ENCODE measurements at places on chromosomes 3 and 15.

DNA sequence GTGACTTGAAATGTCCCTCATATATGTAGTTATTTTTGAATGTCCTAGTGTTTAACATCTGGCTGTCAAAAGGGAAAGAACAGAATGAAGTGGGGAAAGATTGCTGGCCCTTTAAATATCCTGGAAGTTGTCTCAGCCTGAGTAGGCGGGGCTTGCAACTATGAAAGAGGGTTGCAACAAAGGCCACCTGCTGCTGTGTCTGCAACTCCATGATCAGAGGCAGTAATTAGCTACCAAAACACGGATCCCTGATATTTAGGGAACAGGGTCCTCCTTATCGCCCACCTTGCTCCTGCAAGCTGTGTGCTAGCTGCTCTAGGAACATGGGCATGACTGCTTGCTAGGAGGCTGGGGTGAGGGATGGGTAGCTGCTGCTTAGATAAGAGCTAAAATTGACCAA is 100.2 kb upstream of the CFAP20DC start:
- no peak for DNase-seq

DNA sequence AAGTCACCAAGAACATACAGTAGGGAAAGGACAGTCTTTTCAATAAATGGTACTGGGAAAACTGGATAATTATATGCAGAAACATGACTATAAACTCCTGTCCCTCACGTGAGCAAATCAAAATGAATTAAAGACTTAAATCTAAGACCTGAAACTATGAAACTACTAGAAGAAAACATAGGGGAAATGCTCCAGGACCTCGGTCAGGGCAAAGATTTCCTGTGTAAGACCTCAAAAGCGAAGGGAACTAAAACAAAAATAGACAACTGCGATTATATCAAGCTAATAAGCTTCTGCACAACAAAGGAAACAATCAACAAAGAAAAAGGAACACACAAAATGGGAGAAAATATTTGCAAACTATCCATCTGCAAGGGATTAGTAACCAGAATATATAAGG is 62.7 kb downstream of the CRYGS start:
- DNase-seq: no peak

GRCh38 chr15:80549654-80550053 is 145.5 kb upstream of the ABHD17C start:
- no peak for DNase-seq

DNA sequence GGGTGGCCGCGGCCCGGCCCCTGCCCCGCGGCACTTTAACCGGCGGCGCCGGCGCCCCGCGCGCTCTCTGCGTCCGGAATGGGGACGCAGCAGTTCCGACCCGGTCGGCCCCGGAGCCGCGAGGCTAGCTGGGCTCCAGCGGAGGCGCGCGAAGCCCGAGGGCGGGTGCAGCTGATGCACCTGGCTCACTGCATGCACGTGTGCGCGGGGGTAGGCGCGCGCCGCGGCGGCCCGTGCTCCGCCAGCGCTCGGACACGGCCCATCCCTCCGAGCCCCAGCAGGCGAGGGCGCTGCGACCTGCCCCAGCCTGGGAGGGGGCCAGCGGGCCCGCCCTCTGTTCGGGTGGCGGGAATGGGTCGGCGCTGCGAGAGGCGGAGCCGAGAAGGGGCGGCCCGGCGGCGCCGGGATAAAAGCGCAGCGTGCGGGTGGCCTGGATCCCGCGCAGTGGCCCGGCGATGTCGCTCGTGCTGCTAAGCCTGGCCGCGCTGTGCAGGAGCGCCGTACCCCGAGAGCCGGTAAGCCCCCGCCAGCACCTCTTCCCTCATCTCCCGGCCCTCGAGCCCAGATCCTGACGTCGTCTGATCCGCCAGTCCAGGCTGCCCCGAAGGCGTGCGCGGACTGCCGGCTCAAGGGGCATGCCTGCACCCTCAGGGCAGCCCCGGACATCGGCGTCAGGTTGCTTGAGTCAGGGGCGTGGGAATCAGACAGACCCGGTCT is at the start of the genes CHDH and IL17RB:
CHDH (minus strand) TSS at position 286 of the 717 bp plus-strand sequence. CDS start 22,411 bp downstream, outside the sequence.
IL17RB (plus strand) TSS at position 435 of the 717 bp plus-strand sequence; CDS start at position 456, 21 bp downstream.
- no peak for DNase-seq

DNA sequence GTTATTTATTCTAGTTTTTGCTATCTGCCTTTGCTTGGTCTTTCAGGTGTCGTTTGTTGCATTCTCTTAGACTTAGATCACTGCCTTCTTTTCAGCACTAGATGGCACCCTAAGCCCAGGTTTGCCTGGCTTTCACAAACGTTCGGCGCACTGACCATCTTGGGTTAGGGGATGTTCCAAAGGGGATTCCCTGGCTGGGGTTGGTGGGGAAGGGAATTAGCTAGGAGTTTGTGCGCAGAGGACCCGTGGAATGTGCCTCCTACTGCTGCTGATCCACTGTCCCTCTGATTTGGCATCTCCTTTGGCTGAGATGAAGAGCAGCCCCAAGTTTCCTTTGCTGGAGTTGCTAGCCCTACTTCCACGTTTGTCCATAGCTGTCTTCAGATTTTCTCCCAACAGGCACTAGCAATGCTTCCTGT is 33.9 kb downstream of the PFN2 start:
- no peak for DNase-seq

DNA sequence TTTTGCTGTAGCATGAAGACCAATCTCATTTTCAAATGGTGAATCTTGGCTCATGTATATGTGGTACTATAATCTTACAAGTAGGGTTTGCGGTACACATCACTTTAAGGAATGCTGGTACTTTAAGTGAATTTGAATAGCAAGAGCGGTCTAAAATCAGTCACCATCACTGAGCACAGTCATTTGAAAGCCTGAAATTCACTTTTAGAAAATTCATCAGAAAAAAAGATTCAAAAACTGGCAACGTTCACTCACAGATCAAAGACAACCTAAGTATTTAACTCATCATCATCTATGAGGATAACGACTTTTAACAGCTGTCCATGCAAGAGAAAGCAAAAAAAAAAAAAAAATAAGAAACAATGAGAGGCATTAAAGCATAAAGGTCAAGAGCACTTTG is 111.6 kb downstream of the FHIT start:
- DNase-seq: no peak

- DNase-seq: no peak
Measured at GRCh38 chr3:170323331-170323730, 34.2 kb upstream of the SKIL start.

GRCh38 chr15:89398896-89399237 is 64.2 kb upstream of the POLG start:
- DNase-seq: no peak

DNA sequence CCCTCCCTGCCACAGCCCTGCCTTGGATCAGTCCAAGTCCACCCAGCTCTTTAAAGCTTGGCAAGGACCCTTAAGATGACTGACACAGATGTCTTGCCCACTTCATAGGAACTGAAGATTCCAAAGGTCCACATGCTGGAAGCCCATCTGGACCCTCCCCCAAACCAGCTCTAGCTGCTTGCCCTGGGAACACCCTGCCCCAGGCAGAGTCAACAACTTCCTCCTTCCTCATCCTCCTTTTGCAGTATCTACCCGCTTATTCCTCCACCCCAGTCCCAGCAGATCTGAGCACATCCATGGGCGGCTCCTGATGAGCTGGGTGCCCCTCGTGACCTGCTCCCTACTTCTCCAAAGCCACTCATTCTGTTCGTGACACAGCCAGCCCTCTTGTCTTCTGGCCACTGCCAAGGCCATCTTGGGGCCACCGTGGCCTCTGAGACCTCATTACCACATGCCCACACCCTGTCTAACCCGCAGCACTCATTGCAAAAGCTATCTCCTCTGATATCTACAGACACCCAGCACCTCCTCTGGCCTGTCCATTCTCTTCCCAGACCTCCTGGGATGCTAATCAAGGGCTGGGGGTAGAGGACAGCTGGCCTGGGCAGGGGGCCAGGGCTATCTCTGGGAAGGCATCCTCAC is 2.0 kb upstream of the PFKFB4 start:
- DNase-seq: no peak

- no peak for DNase-seq
Measured at GRCh38 chr3:195032106-195032759, 238.7 kb downstream of the XXYLT1 start.

DNA sequence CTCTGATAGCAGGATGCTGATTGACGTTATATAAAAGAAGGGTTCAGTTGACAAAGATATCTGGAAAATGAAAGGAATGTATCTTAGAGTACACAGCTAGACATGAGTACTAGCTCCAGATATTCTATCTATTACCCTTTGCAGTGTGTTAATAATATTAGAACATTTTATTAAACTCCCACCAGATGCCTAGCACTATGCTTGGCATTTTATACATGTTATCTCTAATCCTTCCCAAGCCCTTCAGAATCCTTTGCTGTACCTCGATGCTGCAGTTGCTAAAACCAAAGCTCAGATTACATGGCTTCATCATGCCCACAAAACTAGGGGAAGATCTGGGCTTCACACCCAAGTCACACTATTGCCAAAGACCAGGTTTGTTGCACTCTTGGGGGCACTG is 350.1 kb upstream of the AZI2 start:
- DNase-seq: no peak

GRCh38 chr15:60347480-60348049 is 50.2 kb downstream of the ANXA2 start:
- DNase-seq: no peak

DNA sequence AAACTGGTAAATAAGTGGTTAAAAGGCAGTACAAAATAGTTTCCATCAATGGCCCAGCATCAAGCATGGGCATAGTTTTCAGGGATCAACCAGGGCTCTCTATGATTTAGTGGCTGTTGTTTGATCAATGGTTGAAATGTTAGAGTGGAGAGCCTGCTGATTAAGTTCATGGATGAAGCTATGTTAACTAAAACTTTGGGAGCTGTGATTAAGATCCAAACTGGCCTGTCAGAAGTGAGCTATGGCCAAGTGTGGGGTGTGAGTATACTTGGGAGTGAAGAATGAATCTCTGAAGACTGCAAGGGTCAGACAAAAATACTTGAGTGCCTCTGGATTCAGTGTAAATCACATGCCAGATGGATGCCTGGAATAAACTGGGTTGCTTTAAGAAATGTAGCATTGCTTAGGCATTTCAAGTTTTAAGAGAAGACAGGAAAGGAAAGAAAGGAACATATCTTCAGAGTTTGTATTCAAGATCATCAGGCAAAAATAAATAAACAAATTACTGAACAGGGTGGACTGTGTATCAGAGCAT is 422.2 kb upstream of the ADAMTS9 start:
- DNase-seq: no peak

DNA sequence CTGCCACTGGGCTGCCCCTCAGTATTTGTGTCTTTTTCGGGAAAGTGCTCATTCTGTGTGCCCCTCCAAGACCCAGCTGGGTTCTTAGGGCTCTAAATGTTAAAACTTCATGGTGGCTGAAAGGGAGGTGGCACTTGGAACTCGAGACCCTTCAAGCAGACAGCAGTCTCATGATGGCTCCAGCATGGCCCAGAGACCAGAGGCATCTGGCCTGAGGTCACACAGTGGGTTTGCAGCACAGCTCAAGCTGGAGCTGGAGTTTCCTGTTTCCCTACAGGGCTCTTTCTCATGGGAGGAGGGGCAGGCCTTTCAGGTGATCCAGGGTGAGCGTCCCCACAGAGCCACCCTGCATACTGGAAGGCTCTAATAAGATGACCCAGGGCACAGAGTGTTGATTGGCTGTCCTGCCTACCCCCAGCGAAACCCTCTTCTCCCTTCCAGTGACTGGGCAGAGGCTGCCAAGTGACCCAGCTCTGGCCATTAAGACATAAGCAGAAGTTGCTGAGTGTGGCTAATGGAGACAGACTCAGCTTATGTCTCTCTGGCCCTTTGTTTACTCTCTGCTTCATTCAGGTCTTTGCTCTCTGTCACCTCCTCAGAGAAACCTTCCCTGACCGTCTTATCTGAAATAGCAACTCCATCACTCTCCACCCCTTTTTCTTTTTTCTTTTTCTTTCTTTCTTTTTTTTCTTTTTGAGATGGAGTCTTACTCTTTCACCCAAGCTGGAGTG is 166.6 kb upstream of the SMAD3 start:
- no peak for DNase-seq

GRCh38 chr15:39110746-39111145 is 470.1 kb upstream of the THBS1 start:
- no peak for DNase-seq

DNA sequence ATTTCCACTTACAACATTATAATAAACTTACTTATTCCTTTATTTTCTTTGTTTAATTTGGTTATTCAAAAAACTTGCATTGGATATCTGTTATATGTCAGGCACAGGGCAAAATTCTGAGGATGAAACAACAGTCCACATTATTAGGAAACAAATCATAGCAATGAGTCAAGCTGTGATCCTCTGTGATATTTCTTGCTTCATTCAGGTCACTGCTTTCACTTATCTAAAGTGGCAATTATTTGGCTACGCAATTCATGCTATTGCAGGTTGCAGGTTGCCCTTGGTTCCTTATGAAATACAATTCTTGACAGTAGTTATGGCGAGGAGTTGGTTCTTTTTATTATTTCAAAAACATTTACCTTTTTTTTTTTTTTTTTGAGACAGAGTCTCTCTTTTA is 66.4 kb upstream of the CNTN6 start:
- DNase-seq: no peak

DNA sequence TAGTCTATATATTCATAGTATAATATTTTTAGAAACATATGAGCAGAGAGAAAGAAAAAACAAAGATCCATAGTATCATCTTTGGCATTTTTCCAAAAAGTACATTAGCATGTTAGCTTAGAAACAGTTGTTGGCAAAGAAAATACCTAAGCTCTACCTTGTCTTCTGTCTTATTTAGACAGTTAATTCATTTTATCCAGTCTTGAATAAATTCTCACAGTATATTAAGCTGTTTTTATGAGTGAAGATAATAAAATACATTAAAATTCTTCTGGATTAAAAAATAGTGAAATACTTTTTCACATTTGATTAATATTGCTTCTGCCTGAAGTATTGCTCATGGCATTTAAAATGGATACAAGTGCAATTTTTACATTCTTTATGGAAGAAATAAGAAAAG is 145.2 kb downstream of the ZIC1 start:
- no peak for DNase-seq

GRCh38 chr3:43747641-43748040 is 56.9 kb downstream of the ABHD5 start:
- no peak for DNase-seq

- DNase-seq: no peak
Measured at GRCh38 chr15:45157974-45158373, 28.2 kb downstream of the DUOX1 start.

DNA sequence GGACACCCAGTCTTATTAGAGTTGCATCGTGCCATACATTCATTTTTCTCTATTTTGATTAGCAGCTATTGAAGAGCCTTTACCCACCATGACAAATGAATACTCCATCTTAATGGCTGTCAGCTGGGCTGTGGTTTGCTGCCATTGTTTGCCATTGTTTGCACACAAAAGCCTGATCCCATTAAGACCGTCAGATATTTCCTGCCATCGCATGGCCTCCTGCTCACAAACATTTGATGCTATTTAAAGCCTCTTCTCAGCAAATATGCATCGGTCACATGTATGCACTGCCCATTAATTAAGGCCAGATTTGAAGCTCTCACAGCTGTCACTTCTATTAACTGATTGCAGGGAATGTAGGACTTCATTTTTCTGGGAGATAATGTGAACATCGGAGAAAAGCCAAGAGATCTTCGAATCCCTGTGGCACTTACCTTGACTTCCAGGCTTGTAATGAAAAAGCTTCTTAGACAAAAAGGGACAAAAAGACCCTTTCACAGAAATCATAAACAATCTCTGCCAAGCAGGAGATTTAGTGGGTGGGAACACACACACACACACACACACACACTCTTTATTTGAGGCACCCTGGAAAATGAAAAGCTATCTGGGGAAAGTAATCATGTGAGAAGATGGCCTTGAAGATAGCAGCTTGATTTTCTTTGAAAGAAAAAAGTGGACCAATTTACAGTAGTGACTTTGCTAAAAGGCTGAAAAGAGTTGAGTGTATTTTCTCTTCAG is 175.4 kb upstream of the NR2E3 start:
- DNase-seq: no peak

- DNase-seq: no peak
Measured at GRCh38 chr3:102916532-102916931, 481.7 kb downstream of the ZPLD1 start.
